Activated gamma-delta T cell treated with Interleukin-2 at 50 U/mL for 16 hours (primary cell): ENCODE measurements at places on chromosomes 12 and 14.
A peak's percentile ranks its signal among the peaks of the same experiment; 100 is the strongest.

- no peak for DNase-seq
Measured at GRCh38 chr14:103894034-103894722, 34.1 kb upstream of the TDRD9 start.

GRCh38 chr12:121797937-121798786 lies 4.7 kb upstream of the RHOF start:
- DNase-seq = no peak

- no peak for DNase-seq
Measured at GRCh38 chr14:35866595-35867279, 40.6 kb downstream of the BRMS1L start.

- DNase-seq = no peak
Measured at GRCh38 chr14:68219407-68219806, 399.8 kb downstream of the RAD51B start.

DNA sequence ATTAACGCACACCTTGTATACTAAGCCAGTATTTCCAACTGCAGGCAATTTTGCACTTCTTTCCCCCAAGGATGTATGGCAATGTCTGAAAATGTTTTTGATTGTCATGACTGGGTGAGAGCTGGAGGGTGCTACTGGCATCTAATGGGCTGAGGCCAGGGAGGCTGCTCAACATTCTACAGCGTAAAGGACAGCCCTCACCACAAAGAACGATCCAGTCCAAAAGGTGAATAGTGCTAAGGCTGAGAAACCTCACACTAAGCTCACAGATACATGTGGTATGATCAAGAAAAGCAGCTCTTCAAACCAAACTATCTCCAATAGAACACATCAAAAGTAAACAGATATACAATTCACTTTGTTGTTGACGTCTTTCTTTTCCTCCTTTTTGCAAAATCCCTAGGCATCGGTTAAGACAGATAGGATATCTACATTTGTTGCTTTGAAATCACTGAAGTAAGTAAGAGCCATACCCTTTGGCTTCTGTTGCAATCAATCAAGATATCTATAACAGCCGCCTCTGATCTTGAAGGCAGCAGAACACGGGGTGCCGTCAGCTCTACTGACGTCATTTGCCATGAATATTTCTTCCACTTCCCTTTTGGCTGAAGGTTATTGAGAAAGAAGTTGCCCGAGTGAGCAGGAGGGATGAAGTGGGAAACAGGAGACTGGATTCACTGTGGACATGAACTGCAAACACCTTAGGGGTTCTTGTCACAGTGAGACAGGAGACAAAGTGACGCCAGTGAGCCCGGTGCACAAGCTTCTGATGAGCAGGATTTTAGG lies 218.3 kb downstream of the FOXN3 start:
- DNase-seq = no peak

DNA sequence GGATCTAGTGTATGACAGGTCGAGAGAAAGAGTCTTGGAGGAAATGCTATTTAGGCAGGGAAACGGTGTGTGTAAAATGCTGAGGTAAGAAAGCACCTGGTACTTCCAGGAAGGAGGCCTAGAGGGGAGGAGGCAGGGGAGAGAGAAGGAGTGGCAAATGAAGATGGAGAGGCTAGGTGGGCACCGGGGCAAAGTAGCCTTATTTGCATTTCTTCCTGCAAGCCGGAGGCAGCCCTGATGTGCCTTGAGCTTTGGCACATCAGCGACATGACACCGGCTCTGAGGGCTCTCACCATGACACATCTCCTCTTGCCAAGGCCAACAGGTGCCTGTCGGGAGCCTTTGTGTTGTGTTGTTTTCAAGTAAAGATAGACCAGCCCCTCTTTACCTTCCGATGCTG lies 61.6 kb downstream of the CPM start:
- no peak for DNase-seq

GRCh38 chr12:103687253-103687652 lies 100.2 kb downstream of the STAB2 start:
- no peak for DNase-seq

DNA sequence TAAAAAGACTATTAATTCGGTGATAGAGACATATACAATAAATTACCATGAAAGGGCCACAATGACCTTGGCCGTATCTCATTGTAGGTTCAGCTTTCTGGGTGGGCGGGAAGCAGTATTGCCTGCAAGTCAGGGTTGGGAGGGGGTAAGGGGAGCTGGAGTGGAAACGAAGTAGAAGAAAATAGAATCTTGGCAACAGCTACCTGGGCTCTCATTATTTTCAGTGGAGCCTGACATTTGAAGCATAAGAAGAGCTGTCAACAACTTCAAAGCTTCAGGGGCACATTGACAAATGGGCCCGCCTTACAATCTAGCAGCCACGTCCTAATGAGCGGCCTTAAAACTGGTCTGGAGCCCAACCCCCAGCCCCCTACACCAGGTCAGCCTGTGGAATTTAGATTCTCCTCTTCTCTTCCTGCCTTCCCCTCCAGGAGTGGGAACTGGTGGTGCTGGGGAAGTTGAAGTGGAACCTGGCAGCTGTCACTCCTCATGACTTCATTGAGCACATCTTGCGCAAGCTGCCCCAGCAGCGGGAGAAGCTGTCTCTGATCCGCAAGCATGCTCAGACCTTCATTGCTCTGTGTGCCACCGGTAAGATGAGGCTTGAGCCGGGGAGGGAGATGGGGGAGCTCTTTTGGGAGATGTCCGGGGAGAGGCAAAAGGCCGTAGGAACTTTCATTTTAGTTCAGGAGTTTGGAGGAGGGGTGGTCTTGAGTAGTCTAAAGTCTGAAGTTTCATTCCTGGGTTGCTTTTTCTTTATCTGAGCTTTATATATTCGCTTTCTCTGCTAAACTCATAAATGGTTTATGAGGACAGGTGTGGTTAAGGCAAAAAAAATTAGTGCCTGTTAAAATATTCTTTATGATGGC lies 5.0 kb downstream of the CCND2 start:
- no peak for DNase-seq

DNA sequence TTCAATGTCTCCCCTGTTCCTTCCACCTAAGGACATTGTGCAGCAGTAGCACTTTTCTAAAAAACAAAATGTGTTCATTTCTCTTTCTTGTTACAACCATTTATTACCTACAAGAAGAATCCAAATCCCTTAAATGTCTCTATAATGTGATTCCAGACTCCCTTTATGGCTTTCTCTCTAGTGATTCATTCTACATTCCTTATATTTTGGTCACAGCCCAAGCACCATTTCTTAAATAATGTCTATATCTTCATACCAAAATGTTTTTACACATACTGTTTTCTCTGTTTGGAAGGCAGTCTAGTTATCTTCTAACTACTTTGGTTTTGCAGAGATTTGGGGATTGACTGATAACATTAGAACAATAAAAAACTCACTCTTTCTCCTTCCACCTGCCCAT lies 1037.3 kb upstream of the FLRT2 start:
- DNase-seq = no peak

DNA sequence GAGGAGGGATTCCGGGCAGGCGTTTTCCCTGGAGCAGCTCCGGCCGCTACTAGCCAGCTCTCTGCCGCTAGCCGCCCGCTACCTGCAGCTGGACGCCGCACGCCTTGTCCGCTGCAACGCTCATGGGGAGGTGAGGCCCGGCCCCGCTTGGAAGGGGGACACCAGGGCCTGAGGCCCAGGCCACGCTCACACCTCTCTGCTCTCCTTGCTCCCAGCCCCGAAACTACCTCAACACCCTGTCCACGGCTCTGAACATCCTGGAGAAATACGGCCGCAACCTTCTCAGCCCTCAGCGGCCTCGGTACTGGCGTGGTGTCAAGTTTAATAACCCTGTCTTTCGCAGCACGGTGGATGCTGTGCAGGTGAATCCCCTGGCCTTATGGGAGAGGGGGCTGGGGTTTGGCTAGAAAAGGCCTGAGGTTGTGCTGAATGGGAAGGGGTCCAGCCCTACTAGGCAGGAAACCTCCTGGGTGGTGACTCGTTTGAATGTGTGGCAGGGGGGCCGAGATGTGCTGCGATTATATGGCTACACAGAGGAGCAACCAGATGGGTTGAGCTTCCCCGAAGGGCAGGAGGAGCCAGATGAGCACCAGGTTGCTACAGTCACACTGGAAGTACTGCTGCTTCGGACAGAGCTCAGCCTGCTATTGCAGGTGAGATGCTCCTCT lies 597 bp downstream of the RNF31 start:
- no peak for DNase-seq

- no peak for DNase-seq
Measured at GRCh38 chr14:70947739-70948138, 40.5 kb downstream of the PCNX1 start.

DNA sequence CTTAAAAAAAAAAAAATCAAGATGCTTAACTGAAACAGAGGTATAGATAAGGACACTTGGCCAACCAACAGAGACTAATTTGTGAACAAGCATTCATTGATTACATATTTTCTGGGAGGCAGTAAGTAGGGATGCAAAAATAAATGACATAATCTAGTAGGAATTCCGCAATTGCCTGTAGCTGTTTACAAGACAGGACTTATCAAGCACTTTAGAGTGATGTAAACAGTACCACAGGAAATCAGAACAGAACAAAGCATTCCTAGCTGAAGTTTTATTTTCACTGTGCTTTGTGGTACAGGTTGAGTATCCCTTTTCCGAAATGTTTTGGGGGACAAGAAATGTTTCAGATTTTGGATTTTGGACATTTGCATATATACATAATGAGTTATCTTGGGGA lies 68.2 kb upstream of the FGD4 start:
- DNase-seq = no peak

- no peak for DNase-seq
Measured at GRCh38 chr12:19915392-19916195, 452.7 kb upstream of the PDE3A start.

- DNase-seq = no peak
Measured at GRCh38 chr12:76777765-76778216, 13.9 kb downstream of the ZDHHC17 start.

DNA sequence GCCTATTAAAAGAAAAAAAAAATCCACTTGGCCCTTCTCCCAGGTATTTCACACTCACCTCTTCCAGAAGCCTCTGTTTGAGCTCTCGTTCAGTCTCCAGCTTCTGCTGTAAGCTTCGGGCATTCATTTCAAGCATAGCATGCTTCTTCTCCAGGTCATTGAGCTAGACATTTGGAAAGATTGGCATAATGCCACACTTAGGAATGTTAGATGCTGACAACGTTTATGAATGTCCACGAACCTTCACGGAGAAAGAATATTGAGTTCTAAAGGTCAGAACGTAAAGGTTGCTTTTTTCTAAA lies 60.5 kb downstream of the PRKAB1 start:
- no peak for DNase-seq

GRCh38 chr12:108117163-108117849 lies 11.8 kb upstream of the WSCD2 start:
- DNase-seq = no peak

GRCh38 chr14:95679998-95680735 lies 6.1 kb upstream of the TCL1B start:
- DNase-seq = no peak

- no peak for DNase-seq
Measured at GRCh38 chr12:15728118-15728598, 61.0 kb downstream of the EPS8 start.

- DNase-seq = peak; percentile 64
Measured at GRCh38 chr12:121033625-121034349, 5.3 kb downstream of the OASL start.

- DNase-seq = no peak
Measured at GRCh38 chr12:96811083-96811482, 96.0 kb upstream of the NEDD1 start.

DNA sequence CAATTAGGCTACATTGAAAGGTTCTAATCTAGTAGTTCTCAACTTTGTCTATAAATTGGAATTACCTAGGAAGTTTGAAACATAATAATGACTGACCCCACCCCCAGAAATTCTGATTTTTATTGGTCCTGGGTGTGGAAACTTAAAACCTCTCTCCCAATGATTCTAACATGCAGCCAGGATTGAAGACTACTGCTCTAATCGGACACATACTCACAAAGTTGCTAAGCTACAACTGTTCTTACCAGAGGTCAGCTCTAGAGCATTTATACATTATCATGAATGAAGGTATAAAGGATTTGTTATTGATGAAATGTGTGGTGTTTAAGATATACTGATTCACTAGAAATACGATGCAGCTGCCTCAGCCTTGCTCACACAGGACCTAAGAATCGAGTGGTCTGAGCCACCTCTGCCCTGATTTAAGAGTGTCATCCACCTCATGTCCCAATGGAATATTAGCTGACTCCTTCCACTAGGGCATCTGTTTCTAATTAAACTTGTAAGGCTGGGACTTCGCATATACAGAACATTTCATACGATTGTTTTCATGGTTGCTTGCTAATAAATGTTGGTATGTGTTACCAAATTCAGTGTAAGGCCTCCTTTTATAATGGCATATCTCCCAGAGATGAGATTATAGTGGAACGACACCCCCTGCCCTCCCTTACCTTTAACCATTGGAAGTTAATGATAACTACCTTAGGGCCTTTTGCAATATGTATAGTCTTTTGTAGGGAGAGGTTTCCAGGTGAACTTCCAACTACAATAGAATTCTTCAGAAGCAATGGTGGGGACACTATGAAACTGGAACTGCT lies 410.8 kb upstream of the PDE3A start:
- no peak for DNase-seq

GRCh38 chr12:52300796-52301691 lies 9.7 kb upstream of the KRT81 start:
- DNase-seq = no peak

DNA sequence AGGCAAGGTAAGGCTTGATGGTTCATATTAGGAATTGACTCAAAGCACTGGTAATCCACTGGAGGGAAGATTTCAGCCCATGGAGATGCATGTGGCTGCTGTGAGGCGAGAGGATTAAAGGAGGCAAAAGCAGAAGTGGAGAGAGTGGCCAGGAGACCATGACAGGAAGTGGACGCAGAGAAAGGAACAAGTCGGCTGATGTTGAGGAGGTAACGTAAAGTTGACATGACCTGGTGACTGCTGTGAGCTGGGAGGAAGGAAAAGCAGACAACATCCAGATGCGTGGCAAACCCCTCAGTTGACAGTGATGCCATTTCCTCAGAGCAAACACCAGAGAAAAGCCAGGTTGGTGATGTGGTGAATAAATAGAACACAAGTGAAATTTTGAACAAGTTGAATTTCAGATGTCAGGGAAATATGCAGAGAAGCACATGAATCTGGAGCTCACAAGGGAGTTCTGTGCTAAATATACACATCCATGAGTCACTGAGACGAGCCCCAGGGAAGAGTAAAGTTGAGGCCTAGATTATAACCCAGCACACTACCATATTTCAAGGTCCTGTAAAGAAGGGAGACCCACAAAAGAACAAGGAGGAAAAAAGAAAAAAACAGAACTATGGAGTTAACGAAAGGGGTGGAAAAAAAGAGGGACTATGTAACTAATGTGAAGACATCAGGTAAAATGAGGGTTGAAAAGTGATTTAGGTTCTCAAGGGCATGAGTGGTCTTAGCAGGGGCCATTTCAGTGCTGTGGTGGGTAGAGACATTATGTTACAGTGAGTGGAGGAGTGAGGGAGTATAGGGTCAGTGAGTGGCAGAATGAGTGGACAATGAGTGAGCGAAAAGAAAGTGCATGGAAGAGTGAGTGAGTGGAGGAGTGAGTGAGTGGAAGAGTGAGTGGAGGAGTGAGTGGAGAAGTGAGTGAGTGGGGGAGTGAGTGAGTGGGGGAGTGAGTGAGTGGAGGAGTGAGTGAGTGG lies 61.6 kb upstream of the GZMB start:
- DNase-seq = no peak
